Retinal pigment epithelial cell (primary cell): ENCODE measurements at places on chromosomes 6 and 20.

GRCh38 chr6:20845592-20845991, 311.3 kb downstream of the CDKAL1 start:
- DNase-seq: no peak

GRCh38 chr6:36232172-36232571, 35.6 kb downstream of the BRPF3 start:
- no peak for DNase-seq

- no peak for DNase-seq
These were observed 16.0 kb downstream of the HTR1B start for GRCh38 chr6:77447254-77447653.

DNA sequence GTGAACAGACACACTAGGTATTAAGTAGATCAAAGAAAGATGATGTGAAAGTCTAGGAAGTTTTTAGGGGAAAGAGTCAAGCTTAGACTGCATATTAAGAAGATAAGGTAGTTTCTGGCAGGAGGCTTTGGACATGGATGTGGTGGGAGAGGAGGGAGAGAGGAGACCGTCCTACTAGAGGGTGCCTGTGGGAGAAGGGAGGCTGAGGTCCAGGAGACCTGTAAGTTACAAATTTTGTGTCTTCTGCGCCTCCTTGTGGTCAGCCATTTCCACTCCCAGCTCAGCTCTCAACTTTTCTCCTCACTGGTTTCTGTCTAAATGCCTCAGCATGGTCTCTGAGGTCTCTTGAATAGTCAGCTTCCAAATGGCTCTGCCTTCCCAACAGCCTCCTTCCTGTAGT, 193.5 kb downstream of the UNC5CL start:
- no peak for DNase-seq

GRCh38 chr20:58313396-58313795, 3.9 kb downstream of the RAB22A start:
- DNase-seq: no peak

GRCh38 chr6:139927236-139927635, 552.8 kb upstream of the CITED2 start:
- DNase-seq: no peak

- no peak for DNase-seq
These were observed 2.6 kb downstream of the EPHA7 start for GRCh38 chr6:93416571-93417420.

DNA sequence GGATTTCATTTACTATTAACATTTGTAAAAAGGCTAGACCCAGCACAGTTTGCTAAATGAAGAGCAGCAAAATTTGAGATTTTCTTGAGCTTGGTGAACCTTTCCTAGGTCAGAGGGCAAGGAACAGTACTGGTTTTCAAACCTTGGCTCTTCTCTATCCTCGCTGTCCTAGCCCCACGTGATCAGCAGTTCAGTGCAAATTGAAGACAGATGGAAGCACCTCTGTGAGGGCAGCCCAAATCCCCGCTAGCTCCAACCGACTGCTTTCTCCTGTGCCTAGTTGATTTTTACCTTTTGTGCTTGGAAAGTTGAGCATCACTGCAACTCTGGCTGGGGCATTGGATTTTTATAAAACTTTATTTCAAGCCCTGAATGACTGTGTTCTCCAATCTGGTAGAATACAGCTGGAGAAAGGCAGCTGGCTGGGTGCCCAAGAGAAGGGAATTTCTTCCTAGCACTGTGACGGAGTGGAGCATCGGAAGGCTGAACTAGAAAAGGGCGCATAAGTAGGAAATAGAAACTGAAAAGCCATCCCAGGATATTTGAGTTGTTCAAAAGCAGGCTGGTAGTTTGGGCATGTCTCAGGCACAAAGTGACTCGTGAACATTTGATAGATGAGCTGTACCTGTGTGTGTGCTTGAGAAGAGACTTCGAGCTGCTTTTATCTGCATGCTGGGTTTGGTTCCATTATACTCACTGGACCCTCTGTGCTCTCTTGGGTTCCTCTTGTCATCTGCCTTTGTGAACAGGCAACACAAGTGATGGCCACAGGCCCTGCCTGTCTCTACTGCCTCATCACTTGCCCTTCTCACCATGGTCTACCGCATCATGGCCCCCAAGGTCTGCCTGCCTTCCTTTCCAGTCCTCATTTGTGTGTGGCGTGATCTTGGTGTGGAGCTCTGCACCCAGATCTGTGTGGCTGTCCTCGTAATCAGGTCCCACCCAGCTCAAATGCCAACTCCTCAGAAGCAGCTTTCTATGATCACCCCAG, 2.3 kb downstream of the RNF114 start:
- DNase-seq: no peak

GRCh38 chr6:64258752-64259151, 623.1 kb downstream of the PHF3 start:
- no peak for DNase-seq

GRCh38 chr20:45685896-45686295, 15.9 kb upstream of the WFDC11 start:
- DNase-seq: no peak

GRCh38 chr20:45034436-45034835, 66.5 kb downstream of the KCNS1 start:
- DNase-seq: no peak

DNA sequence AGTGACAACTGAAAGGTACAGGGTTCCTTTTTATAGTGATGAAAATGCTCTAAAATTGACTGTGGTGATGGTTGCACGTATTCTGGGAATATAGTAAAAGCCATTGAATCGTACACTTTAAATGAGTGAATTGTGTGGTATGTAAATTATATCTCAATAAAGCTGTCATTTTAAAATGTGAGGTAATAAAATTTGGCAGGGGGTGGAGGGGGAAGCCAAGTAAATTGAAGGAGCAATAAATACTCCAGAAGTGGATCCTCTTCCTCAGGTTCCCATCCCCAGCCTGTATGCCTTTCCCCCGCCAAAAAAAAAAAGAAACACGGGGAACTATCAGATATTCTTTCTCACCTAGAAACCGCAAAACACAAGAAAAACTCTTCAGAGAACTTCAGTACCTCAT, 161.4 kb downstream of the MTFR2 start:
- no peak for DNase-seq

- DNase-seq: peak; percentile 99
These were observed 53.4 kb downstream of the TRAF3IP2 start for GRCh38 chr6:111552241-111552744.

GRCh38 chr6:13303668-13304017, 24.7 kb downstream of the TBC1D7 start:
- DNase-seq: peak; percentile 88

- DNase-seq: no peak
These were observed 89.6 kb upstream of the DOK5 start for GRCh38 chr20:54385746-54386145.

GRCh38 chr6:77986380-77987034, 333.7 kb downstream of the MEI4 start:
- no peak for DNase-seq

DNA sequence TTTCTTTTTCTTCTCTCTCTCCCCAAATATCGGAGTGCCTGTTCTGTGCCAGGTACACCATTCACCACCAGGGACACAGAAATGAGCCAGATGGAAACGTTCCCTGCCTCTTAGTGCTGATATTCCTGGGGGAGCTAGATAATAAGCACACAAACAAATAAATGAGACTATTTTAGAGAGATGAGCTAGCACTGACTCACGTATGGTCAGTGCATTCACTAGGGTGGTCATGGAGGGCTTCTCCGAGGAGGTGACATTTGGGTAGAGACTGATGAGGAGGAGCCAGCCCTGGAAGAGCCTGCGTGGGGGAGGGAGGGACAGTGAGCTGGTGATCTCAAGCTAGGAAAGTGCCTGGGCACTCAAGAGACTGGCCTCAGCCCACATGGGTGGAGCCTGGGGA, 252.3 kb upstream of the KCNG1 start:
- DNase-seq: no peak

- DNase-seq: no peak
These were observed 95.8 kb downstream of the BANF2 start for GRCh38 chr20:17795501-17796071.

GRCh38 chr20:36647196-36648121, 1.5 kb upstream of the SLA2 start:
- no peak for DNase-seq

DNA sequence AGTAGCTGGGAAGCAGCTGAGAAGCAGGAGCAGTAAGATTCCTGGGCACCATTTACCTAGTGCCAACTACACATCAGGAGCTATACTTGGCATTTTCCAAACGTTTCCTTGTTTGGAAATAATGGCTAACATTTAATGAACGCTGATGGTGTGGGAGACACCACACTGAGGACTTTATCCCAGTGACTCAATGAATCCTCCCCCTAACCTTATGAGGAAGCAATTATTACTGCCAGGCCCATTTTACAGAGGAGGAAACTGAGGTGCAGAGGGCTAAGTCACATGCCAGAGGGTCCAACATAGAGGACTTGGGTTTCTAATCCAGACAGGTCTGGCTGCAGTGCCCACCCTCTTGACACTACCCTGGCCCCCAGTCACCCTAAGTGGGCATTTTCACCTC, 6.1 kb downstream of the PTGIS start:
- no peak for DNase-seq

DNA sequence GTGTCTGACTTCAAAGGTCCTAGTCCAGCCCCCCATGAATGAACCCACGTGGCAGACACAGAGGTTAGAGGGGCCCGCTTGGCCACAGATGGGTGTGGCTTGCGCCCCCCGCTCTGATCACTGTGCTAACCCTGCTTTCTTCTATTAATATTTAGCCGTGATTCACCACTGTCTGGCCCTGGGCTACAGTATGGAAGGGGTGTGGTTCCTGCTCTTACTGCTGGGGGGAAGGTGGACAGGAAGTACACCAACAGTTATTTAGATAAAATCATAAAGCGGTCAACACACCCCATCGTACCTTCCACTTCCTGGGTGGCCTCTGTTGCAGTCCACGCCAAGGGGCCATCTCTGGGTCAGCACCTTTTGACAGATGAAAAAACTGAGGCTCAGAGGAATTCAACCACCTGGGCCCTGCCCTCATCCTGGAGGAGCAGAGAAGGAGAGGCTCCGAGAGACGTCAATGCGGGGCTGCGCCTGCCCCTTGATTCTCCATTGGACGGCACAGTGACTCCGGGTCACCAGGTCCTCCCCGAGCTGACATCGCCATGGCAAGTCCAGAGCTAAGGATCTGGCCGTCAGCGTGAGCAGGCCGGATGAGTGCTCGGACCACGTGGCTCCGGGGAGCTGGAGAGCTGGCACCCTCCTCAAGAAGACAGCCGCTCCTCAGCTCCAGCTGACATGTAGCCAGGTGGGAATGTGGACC, 206.3 kb downstream of the PREX1 start:
- DNase-seq: no peak
